ENCODE measurements at places on chromosomes 16 and 17.

DNA sequence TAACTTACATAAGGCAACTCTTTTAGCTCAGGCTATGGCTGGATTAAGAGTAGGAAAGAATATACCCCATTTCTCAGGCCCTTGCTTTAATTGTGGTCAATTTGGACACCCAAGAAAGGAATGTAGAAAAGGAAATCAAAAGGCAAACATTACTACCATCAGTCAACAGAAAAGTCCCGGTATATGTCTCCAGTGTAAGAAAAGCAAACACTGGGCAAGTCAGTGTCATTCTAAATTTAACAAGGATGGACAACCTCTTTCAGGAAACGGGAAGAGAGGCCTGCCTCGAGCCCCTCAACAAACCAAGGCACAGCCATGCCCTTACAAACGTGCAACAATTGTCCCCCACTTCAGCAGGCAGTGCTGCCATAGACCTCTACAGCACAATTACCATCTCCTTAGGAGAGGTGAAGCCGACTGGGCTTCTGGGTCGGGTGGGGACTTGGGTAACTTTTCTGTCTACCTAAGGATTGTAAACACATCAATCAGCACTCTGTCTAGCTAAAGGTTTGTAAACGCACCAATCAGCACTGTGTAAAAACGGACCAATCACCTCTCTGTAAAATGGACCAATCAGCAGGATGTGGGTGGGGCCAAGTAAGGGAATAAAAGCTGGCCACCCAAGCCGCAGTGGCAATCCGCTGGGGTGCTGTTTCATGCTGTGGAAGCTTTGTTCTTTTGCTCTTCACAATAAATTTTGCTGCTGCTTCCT, 12.4 kb downstream of the MRPL58 start:
- DNase-seq, result no peak

- DNase-seq, result no peak
Measured at GRCh38 chr17:68775318-68775717, 174.2 kb upstream of the FAM20A start.

DNA sequence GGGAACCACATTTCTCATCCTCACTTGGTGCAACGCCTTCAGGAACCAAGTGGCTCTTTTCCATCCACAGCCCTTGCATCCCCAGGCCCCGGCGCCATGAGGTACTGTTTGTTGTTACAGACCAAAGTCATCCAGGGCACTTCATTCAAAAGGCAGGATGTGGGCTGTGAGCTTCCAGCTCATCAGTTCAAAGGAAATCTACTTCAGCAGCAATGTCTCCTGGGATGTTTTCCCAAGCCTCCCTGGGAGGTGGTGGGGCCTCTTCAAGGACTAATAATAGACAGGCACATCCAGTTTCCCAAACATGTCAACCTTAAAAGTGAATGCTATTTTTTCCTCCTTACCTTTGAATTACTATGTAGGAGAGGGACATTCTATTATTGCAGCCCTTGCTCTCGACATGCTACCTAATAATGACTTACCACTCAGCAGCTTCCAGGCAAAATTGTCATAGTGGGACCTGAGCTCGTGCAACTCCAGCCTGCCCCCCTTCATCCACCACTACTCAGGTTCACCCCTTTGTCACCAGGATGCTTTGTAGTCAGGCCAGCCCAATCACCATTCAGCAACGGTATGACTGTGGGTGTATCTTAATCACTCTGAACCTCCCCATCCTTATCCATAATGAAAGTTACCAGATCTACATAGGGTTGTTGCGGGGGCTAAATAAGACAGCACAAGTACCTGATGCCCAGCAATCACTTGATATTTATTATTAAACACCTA, 1.7 kb upstream of the PRKCB start:
- no peak for DNase-seq

- DNase-seq, result no peak
Measured at GRCh38 chr16:1745181-1745899, 26.0 kb downstream of the NME3 start.

DNA sequence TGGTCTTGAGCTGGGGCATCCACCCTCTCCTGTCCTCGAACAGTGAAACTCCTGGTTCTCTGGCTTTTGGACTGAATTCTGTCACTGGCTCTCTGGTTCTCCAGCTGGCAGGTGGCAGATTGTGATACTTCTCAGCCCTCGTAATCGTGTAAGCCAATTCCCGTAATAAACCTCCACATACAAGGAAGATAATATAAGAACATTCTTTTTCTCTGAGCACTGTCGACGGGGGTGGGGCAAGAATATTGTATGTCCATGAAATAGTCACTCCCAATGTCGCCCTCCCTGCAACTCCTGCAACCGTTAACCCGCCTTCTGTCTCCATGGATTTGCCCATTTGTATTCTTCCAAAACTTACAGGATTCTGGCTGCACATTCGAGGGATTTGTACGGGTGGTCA, 39.2 kb upstream of the RPH3AL start:
- DNase-seq, result no peak

- DNase-seq, result no peak
Measured at GRCh38 chr17:27756467-27757371, 43.6 kb downstream of the NOS2 start.
